ENCODE measurements at places on chromosomes 16 and 17.
A peak's percentile ranks its signal among the peaks of the same experiment; 100 is the strongest.

DNA sequence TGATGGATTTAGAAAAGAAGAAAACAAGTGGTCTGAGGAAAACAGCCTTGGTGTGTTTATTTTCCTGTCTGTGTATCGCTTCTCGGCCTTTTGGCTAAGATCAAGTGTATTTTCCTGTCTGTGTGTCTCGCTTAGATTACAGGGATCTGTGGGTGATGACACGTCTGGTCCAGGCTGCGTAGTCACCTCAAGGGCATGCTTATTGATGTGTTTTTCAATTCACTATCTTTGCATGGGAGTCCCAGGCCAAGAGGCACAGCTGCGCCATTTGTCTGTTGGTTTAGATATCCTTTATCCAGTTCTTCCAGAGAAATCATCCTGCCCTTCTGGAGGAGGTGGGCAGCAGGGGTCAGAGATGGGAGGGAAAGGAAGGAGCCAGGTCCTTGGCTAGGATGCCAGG, 47.1 kb upstream of the STH start:
- no peak for DNase-seq

- DNase-seq: no peak
These were observed 24.0 kb downstream of the PITPNC1 start for GRCh38 chr17:67401106-67401505.

GRCh38 chr16:3051494-3051893, 5.1 kb downstream of the MMP25 start:
- DNase-seq: no peak

GRCh38 chr16:81397879-81398520, 46.6 kb upstream of the CMIP start:
- DNase-seq: no peak

DNA sequence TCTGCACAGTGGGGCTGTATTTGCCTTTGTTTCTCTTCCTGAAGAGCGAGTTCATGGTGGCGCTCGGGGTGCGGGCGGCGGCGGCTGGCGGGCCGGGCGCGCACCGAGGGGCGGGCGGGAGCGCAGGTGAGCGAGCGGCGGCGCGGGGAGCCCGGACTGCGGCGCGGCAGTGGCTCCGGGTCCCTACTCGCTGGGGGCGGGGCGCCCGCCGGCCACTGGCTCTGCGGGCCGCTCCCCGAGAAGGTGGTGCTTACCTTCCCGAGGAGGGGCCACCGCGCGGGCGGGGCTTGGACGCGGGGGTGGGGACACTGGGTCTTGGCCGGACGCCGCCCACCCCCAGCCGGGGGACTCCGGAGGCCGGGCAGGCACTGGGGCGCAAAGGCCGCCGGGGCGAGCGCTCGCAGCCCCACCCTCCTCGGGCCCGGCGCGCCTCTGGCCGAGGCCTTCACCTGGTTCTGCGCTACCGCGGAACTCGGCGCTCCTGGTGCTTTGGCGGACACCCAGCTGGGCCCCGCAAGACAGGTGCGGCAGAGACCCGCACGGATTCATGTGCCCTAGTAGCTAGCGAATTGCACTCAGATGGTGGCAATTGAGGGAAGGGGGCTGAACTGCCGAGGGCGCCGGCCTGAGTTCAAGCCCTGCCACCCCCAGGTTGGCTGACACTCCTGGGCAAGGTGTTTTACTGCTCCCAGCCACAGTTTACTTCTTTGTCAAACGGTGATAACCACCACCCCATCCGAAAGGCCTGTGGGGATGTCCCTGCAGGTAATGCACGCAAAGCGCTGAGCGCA, at the start of gene PPL:
TSS of gene PPL (minus strand) at position 158 of the 791 bp plus-strand sequence. CDS start at position 55, 103 bp downstream.
- peak; percentile 67 for DNase-seq

DNA sequence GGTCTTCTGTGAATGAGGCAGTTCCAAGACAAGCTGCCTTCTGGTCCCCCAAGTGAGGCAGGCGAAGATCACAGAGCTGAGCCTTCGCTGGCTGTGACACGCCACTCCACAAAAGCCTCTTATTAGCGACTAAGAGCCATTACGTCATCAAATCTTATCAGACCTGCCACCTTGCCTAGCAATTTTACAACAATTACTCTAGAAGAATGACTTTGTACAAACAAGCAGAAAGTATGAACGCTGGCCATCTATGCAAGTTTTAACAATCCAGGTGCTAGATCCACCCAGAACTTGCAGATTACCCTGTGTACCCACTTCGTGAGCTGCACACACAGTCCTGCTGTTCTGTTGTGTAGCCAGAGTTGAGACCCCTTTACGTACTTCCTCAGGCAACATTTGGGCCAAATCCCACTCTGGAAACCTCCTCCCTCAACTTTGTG, 3.8 kb upstream of the ICAM2 start:
- DNase-seq: no peak

GRCh38 chr16:51624080-51624775, 473.2 kb upstream of the SALL1 start:
- no peak for DNase-seq

GRCh38 chr16:28218109-28218508, 6.3 kb upstream of the XPO6 start:
- DNase-seq: no peak

GRCh38 chr17:68053231-68054013, 17.9 kb downstream of the KPNA2 start:
- no peak for DNase-seq

DNA sequence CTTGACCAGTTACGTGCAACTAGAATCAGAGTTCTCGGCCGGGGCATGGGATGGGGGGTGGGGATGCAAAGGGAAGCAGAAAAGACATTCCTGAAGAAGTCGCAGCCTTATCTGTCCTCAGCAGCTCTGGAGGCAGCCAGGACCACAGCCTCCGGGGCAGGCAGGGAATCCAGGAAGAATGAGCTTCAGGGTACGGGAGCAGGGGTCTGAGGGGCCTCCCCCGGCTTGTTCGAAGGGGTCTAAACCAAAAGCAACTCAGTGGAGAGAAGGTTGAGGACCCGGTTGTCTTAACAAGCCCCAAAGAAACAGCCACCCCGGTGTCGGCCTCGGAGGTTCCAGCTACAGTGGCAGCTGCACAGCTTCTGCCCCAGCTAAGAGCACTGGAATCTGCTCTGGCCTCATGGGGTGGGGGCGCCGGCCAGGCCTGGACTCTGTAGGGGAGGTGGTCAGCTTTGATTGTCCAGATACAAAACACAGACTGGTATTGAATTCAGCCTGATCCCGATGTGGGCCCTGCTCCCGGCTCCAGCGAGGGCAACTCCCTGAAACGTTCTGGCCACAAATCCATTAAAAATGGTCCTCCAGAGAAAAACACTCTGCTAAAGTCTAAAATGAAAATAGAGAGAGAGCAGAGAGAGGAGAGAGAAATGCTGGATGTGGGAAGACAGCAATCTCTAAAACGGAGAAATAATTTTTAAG, 7.7 kb downstream of the HOXB4 start:
- DNase-seq: no peak

DNA sequence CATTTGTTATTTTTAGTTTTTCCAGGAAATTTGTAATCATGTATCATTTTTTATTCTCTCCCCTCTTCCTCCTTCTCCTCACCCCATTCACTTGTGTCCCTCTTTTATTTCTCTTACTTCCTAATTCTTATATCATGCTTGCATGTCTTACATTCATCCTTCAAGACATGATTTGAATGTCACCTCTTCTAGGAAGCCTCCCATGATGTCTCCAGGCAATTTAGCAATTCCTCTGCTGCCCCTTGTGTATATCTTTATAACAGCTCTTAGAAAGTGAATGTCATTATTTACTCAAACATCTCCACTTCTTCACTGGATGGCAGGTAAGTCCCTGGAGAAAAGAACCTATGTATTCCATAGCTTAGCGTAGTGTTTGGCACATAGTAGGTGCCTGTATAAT, 7.8 kb downstream of the HNF1B start:
- no peak for DNase-seq
